Activated CD8-positive, alpha-beta memory T cell treated with anti-CD3 and anti-CD28 coated beads for 36 hours (primary cell): ENCODE measurements at places on chromosomes 7 and 10. TPM values are rescaled to one million over a fixed set of nuclear protein-coding genes. Genes with fewer than 3 reads are reported as not detected.

The VTI1A gene
- total RNA-seq: 35.5 TPM

The NUTM2B gene
- total RNA-seq: 1.1 TPM

The SEMA3C gene
- not detected for total RNA-seq

The CYP2C18 gene
- not detected for total RNA-seq

The IGFBP3 gene
- total RNA-seq: 0.82 TPM

The ADCYAP1R1 gene
- not detected for total RNA-seq

The TAS2R5 gene
- 1.6 TPM for total RNA-seq

The DPYSL4 gene
- 10.1 TPM for total RNA-seq

The FEZF1 gene
- total RNA-seq: not detected

The ZNF365 gene
- 0.29 TPM for total RNA-seq

The PNLIP gene
- not detected for total RNA-seq

The MMD2 gene
- not detected for total RNA-seq

The CHST15 gene
- not detected for total RNA-seq

The TLX1 gene
- not detected for total RNA-seq

The FZD1 gene
- total RNA-seq: 0.13 TPM

The PHTF2 gene
- 46.0 TPM for total RNA-seq

The FAM25G gene
- not detected for total RNA-seq

The DRGX gene
- total RNA-seq: not detected

The PPP1R17 gene
- not detected for total RNA-seq

The MSMB gene
- not detected for total RNA-seq
